ENCODE measurements at places on chromosomes 4 and X. TPM values are rescaled to one million over a fixed set of nuclear protein-coding genes. Genes with fewer than 3 reads are reported as not detected.
A peak's percentile ranks its signal among the peaks of the same experiment; 100 is the strongest.

GRCh38 chr4:105470766-105471165 lies 3.1 kb downstream of the PPA2 start:
- no peak for DNase-seq

GRCh38 chr4:19317377-19317776 lies 934.3 kb upstream of the SLIT2 start:
- no peak for DNase-seq

DKK2 gene
- not detected for total RNA-seq

CT47B1 gene
- total RNA-seq, result not detected

DNA sequence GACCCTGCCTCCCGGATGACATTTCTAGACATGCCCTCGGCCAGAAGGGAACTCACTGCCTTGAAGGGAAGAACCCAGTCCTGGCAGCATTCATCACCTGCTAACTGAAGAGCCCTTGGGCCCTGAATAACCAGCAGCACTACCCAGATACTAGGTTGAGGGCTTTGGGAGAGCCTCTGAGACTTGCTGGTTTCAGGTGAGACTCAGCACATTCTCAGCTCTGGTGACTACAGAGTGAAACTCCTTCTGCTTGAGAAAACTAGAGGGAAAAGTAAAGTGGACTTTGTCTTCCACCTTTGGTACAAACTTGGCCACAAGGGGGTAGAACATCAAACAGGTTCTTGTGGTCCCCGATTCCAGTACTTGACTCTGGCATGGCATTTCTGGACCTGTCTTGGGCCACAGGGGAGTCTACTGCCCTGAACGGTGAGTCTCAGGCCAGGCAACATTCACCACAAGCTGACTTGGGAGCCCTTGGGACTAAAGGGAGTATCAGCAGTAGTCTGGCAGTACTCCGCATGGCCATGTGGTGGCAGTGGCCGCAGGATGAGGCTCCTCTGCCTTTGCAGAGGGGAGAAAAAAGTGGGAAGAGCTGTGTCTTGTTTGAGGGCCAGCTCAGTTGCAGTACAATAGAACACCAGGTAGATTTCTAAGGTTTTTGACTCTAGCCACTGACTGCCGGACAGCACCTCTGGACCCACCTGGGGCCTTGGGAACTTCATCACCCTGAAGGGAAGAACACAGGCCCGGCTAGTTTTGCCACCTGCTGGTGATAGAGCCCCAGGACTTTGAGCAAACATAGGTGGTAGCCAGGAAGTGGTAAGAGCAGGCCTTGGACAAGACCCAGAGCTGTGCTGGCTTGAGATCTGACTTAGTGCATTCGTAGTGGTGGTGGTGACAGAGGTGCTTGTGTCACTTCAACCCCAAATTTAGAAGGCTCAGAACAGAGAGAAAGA lies 414.8 kb downstream of the OPHN1 start:
- DNase-seq, result no peak

DNA sequence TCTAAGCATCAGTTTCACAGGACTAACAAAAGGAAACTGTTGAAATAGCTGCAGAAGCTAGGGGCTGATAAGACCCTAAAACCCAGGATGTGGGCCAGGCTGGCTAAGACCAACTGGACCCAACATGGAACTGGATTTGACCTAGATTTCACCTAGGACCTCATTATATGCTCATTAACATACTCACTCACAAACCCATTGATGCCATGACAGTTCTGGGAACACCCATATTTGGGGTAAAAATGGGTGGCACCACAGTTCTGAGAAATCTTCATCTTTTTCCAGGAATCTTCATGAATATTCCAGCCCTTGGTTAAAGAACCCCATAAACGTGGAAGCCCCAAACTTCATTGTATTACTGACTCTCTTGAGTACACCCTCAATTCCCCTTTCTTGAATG lies 41.1 kb downstream of the HSD17B13 start:
- DNase-seq, result no peak

LANCL3 gene
- total RNA-seq, result not detected

DNA sequence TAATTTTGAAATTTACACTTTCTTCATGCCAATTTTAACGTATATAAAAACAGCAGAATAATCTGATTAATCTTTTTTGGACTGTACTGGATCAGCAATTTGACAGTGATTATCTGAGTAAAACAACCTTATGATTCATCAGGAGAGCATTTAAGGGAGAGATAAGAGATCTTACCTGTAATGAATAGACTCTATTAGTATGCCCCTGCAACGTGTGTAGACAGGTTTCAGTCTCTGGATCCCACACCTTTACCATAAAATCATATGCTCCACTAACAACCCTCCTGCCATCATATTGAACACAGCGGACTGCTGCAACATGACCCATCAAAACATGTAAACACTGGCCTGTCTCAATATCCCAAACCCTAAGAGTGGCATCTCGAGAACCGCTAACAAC lies 210.1 kb downstream of the FBXW7 start:
- no peak for DNase-seq

GRCh38 chr4:184937745-184938144 lies 80.5 kb upstream of the HELT start:
- DNase-seq, result no peak

DNA sequence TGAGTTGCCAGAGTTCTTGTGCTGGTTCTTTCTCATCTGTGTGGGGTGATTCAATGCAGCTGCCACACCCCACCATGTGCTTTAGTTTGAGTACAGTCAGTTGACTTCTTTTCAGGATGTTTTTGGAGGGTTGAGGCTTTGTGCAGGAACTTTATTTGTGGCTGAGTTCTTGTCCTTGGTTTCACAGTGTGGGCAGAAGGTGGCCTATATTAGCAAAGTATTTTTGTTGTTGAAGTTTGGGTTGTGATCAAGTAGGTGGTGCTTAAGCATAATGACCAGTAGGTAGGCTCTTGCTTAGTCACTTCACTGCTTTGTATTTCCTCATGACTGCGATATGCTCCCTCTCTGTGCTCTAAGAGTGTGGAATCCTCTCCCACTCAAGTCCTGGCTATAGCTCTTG lies 80.3 kb downstream of the ARHGAP24 start:
- no peak for DNase-seq

PNPLA4 gene
- 1.8 TPM for total RNA-seq

SSX4B gene
- not detected for total RNA-seq

GRCh38 chrX:136112286-136112685 lies 35.0 kb upstream of the FHL1 start:
- DNase-seq, result no peak

- DNase-seq, result no peak
Measured at GRCh38 chr4:6582889-6583490, 8.0 kb downstream of the MAN2B2 start.

- DNase-seq, result no peak
Measured at GRCh38 chr4:9970399-9971011, 50.8 kb downstream of the SLC2A9 start.

PCDH7 gene
- 56.5 TPM for total RNA-seq

DNA sequence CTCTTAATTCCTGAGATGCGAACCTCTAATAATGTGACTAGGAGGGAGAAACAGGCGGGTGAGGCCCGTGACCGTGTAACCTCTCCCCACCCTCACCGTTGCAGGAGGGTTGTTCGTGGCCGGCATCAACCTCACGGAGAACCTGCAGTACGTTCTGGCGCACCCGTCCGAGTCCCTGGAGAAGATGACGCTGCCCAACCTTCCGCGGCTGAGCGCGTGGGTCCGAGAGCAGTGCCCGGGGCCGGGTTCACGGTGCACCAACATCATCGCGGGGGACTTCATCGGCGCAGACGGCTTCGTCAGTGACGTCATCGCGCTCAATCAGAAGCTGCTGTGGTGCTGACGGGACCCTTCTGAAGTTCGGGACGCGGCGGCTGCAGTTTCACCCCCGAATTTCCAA lies 17.8 kb downstream of the PLCXD1 start:
- no peak for DNase-seq

DNA sequence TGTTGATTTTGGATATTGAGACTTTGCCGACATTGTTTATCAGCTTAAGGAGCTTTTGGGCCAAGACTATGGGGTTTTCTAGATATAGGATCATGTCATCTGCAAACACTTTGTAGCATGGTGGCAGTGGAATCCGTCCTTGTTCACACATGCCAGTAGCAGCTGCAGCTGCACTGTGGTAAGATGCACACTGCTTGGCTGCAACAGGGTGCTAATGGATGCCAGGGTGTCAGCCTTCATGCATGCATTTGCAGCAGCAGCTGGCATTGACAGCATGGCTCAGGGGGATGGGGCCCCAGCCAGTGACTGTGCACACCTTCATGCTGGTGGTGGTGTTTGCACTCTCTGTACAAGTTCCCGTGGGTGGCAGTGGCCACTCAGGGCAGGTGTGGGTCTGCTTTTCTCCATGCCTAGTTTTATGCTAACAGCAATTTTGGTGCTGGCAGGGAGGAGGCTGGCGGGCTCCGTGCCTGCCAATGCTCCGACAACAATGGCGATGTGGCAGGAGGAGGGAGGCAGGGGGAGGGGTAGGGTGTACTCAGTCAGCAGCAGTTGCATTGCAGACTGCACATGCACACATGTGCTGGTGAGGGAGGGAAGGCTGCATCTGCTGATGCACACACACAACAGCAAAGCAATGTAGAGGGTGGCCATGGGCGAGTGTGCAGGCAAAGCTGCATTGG lies 37.5 kb downstream of the BEX3 start:
- DNase-seq, result no peak

RAB40AL gene
- not detected for total RNA-seq

GLOD5 gene
- not detected for total RNA-seq

PTPN13 gene
- total RNA-seq, result 24.3 TPM

DNA sequence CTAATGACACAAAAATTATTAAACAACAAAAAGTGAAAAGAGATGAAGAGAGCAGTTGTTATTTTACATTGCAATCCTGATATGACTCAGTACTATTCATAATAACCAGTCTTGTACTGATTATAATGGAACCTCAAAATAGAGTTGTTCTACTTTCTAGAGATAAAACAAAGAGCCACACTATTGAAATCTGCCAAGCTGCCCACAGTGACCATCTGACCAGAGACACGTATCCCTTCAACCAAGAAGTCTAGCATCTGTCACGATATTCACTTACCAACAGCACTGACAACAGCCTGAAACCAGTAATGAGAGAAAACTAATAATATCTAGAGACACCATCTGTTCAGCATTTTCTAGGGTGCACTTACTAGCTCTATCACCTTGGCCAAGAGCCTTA lies 466.7 kb downstream of the NKX6-1 start:
- DNase-seq, result no peak

- no peak for DNase-seq
Measured at GRCh38 chr4:184765473-184766340, 31.8 kb upstream of the CENPU start.

GRCh38 chr4:144203155-144203554 lies 62.6 kb upstream of the GYPA start:
- DNase-seq, result no peak

DNA sequence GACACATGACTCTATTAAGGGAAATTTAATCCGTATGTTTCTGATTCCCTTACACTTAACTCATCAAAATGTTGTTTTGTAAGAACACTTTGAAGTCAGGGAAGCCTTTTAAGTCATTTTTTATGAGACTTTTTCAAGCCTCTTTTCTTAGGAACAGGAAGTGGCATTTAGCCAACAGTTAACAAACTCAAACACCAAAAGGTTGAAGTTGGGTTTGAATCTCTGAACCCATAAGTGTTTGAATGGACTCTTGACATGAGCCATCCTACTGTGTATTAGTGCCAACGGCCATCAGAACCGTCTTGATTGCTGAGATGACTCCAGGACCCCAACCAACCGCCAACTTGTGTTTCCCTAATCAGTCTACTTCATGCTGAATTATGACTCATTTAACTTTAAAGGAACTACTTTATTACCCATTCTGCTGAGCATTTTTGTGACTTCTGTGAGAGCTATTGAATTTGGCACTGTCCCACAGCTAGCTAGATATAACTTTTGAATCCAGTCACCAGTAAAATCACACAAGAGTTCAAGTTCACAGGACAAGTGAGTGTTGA lies 209.1 kb upstream of the FAT1 start:
- DNase-seq, result no peak

ZNF630 gene
- 3.8 TPM for total RNA-seq

- DNase-seq, result no peak
Measured at GRCh38 chr4:162201673-162202072, 37.9 kb upstream of the FSTL5 start.

DNA sequence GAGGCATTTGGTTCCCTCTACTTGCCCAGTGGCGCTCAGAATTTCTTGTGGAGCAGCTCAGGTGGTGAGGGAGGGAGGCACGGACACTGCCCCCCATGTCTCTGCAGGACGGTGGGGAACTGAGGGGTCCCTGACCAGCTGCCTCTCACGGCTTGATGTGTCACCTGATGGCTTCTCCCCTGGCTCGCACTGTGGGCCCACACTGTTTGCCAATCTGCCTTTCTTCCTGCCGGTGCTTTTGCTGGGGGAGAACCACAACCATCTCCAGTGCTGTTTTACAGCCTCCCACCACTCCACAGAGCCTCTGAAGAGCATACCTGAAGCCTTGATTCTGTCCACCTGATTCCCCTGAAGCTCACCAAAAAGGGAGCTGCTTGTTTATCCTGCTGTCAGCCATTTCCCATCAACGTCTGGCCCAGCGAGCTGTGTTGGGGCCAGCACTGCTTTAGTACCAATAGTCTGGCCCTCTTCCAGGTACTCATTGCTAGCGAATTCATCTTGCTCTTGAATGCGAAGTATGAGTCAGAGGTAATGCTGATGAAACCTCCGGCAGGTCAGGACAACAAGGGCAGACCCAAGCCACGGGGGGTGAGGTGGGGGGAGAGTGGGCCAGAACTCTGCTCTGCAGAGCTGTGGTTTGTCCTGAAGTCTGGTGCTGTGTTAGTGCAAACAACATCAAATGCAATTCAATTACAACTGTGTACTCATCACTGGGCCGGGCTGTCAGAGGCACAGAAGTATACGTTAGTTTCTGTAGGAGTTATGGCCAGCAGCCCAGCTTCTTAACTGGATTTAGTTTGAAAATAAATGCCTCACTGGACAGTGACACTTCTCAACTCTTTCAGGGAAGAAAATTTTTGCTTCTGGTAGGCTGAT lies 208.3 kb upstream of the JADE1 start:
- peak; percentile 83 for DNase-seq

DNA sequence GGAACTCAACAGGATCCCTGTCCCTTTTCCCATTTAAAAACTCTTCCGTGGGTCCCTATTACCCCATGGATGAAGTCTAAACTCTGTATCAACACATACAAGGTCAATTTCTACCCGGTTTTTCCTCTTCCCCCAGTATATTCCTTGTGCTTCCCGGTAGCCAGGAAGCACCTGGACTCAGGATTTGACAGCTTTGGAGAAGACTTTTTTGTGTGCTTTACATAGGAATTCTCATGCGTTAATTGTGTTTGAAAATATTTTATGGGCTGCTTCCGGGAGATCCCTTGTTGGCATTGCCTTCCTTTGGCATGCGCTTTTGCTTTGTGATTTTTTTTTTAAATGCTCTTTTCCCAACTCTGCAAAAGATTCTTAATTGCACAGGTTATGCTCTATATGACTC lies 7.2 kb downstream of the SMS start:
- no peak for DNase-seq

- DNase-seq, result no peak
Measured at GRCh38 chr4:139175646-139176301, 1.2 kb downstream of the ELF2 start.

DNA sequence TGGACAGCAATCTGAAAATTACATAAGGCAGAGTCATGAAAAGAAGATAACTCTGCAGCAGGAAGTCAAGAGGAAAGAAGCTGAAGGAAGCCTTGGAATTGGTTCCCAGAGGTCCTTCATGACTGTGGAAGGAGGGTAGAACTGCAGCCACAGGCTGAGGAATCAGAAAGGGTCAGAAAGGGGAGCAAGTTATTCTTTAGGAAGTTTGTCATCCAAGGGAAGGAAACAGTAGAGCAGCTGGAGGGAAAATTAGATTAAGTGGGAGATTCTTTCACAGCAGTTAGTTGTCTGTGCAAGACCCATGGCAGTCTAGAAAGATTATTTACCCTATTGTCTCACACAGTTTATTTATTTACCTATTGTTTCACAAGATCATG lies 9.3 kb upstream of the ADH1C start:
- no peak for DNase-seq

GRCh38 chr4:16694173-16694883 lies 204.1 kb downstream of the LDB2 start:
- DNase-seq, result no peak
